ENCODE measurements at places on chromosomes 6 and 20. TPM values are rescaled to one million over a fixed set of nuclear protein-coding genes. Genes with fewer than 3 reads are reported as not detected.

- ATAC-seq = no peak
Measured at GRCh38 chr20:24587384-24588046, 118.1 kb downstream of the SYNDIG1 start.

SNAP91 gene
- 9.4 TPM for total RNA-seq

GJA1 gene
- 468 TPM for total RNA-seq

DNA sequence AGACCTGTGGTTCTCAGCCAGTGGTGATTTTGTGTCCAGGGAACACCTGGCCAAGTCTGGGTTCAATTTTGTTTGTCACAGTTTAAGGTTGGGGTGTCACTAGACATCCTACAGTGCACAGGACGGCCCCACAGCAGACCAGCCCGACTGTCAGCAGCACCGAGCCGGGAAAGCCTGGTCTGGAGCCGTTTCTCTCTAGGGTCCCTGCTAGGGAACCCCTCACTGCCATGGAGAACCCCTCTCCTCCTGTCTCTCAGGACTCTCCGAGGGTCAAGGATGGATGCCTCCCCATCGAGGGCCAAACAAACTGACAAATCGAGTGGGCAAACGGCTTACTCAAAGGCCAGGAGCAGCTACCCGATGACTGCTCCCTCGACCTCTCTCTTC, 15.8 kb upstream of the STX16 start:
- no peak for ATAC-seq

GRCh38 chr20:63295846-63296245, 2.9 kb downstream of the COL20A1 start:
- ATAC-seq = no peak

DNA sequence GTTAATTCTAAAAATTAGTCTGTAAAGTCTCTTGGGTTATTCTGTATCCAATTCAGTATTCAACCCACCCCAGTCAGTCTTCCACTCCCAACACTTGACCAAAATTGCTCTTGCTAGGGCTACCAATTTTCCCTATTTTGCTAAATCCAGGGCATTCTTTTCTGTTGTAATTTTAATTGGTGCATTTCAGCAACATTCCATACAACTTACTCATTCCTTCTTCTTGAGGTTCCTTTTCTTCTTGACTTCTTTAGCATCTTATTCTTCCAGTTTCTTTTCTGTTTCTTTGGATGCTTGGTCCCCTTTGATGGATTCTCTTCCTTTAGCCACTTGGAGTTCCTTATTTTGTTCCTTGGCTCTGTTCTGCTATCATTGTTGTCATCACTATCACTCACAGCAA, 11.2 kb upstream of the GRM1 start:
- ATAC-seq = no peak

GRCh38 chr6:47079638-47080037, 37.5 kb upstream of the ADGRF1 start:
- ATAC-seq = no peak

OLIG3 gene
- 0.23 TPM for total RNA-seq

DNA sequence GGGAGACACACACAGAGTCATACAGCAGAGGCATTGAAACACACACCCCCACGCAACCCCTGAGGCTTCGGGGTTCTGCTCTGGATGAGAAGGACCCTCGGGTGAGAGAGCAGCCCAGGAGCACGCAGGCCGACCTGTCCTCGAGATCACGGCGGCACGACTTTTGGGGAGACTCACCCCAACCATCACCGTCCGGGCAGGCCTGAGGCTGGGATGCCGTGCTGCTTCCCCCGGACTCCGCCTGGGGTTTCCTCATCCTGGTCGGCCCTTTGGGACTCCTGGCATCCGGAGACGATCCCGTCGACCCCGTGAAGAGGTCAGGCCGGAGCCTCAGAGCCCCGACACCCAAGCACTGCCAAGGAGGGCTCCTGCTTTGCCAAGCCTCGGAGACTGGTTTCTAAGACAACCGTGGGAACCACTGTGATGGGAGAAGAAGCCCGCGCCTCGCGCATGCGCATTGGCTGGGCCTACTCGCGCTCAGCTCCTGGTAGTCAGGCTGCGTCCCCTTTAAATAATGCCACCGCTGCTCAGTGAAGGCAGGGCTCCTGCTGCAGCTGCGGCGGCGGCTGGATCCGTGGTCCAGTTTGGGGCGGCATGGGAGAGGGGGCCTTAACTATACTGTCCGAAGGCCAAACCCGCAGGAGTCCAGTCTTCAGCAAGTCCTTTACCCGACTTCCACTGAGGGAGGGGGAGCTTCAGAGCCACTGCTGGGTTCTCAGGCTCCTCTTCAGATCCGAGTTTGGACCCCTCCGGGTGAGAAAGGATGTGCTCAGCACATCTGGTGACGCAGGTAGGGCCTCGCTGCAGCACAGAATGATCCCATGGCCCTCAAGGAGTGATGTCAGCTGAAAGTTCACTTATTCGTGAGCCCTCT, 171.4 kb upstream of the ZNF337 start:
- ATAC-seq = peak; percentile 88

- no peak for ATAC-seq
Measured at GRCh38 chr20:11108102-11108810, 434.5 kb upstream of the JAG1 start.

- ATAC-seq = no peak
Measured at GRCh38 chr6:142313284-142313683, 11.5 kb downstream of the ADGRG6 start.
